ENCODE measurements at places on chromosomes 13 and 19.
A peak's percentile ranks its signal among the peaks of the same experiment; 100 is the strongest.

DNA sequence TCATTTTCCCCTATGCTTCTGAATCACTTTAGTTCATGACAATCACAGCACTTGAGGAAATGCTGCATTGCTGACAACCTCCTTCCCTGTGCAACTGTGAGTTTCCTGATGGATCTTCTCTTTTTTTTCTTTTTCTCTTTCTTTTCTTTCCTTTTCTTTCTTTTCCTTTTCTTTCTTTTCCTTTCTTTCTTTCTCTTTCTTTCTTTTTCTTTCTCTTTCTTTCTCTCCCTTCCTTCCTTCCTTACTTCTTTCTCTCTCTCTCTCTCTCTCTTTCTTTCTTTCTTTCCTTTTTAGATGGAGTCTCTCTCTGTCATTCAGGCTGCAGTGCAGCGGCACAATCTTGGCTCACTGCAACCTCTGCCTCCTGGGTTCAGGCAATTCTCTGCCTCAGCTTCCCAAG, 247.9 kb upstream of the HTR2A start:
- no peak for DNase-seq

GRCh38 chr13:42114912-42115311, 66.5 kb downstream of the DGKH start:
- DNase-seq = no peak

DNA sequence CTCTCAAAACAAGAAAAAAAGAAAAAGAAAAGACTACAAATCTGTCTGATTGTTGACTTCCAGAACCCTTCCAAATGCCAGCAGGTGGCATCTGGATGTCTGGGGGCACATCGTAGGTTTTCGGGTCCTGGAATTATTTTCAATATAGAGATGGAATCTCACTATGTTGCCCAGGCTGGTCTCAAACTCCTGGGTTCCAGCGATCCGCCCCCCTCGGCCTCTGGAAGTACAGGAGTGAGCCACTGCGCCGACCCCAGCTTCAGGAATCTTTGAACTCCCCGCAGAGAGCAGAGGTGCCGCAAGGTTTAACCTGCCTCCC, 567 bp upstream of the B3GNT3 start:
- no peak for DNase-seq

DNA sequence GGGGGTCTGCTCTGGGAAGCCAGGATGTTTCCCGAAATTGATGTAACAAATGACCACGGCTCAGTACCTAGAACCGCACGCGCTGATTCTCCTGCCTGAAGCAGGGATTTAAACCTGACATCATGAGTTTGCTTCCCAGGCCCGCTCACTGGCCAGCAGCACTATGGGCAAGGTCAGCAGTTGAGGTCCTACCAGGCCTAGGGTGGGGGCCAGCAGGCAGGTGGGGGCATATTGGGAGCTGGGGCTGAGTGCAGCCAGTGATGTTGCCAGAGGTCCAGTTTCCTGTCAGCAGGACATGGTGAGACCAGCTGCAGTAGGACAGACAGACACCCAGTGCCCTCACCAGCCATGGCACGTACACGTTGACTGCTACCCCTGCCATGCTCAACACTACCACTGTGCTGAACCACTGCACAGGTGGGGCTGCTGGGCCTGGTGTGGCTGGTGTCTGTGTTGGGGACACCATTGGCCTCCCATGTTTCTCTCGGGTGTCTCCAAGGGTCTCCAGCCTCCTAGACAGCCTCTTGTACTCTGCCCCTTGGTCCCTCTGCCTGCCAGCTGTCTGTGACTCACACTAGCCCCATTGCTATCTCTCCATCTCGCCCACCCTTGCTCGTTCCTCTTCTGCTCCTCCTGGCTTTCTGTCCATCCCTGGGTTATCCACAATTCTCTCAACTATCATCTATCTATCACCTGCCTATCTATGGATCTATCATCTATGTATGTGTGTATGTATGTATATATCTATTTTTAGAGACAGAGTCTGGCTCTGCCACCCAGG, 1.1 kb upstream of the C19orf85 start:
- DNase-seq = no peak

- DNase-seq = no peak
Observed at GRCh38 chr19:13610039-13610691, 103.9 kb upstream of the CACNA1A start.

GRCh38 chr19:1855040-1855827, 7.0 kb upstream of the REXO1 start:
- peak; percentile 98 for DNase-seq

DNA sequence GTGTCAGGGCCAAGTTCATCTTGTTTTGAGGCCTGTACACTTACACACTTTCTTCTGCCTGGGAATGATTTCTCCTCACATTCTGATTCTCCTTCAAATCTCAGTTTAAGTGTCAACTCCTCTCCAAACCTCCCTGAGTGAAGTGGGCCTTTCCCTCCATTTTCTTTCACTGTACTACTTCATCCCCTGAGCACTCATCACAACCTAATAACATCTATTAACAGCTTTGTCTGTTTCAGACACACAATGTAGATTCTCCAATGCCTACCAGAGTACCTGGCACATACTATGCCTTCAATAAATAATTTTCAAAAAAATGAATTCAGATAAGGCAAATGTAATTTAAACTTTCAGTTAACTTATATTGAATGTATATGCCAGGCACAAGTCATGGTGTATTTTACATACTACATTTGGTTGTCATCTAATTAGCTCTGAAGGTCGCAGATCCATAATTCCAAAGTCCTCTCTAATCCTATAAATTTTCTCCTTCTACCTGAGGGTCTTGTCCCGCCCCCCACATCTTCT, 357 bp upstream of the COG6 start:
- DNase-seq = no peak

- no peak for DNase-seq
Observed at GRCh38 chr19:28961772-28962500, 251.0 kb downstream of the UQCRFS1 start.

GRCh38 chr13:64130171-64130570, 2714.5 kb upstream of the PCDH20 start:
- DNase-seq = no peak

- no peak for DNase-seq
Observed at GRCh38 chr19:11942843-11943108, 17.9 kb downstream of the ZNF700 start.

DNA sequence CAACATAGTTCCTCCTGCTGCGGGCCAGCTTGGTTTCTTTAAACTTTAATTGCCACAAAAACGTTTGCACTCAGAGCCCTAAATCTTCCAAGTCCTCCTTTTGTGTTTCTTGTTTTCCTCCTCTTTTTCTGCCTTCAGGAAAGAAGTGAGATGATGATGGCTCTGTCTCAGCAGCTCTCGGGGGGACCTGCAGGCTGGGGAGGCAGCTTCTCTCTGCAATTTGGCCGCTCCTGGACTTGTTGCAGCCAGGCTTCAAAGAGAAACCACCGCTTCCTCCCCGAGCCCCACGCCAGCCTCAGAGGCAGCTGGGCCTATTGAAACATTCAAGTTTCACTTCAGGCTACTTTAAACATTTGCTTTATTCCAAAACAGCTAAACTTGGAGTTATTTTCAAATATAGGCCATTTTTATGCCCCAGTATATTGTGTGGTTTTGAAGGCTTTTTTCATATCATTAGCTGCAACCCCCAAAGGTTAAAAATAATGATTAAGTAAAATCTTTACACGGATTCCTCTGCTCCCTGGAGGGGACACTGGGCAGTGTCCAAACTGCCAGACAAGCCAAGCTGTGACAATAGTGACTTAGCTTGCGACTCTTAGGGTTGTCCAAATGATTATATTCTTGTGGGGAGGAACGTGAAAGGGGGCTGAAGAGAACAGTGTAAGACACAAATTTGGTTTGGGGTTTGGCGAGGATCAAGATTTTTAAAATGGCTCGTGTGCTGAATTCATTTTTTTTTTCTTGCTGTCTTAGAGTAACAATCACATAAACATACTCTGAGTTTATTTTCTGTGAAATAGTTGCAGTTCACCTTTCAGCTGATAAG, 330.8 kb downstream of the DLEU7 start:
- peak; percentile 84 for DNase-seq

GRCh38 chr19:36686365-36687213, 823 bp upstream of the ZNF567 start:
- DNase-seq = peak; percentile 3

DNA sequence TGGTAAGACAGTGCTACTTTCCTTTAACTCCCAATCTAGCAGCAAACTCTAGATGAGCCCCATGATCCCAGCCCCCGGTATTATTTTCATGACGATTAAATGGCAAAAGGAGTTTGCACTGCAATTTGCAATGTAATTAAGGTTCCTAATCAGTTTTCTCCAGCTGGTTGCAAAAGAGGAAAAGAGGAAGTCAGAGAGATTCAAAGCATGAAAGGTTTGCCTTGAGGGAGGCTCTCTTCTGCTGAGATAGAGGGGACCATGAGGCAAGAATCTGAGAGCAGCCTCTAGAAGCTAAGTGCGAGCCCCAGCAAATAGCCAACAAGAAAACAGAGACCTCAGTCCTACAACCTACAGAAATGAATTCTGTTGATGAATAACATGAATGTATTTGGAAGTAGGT, 527.1 kb downstream of the UQCRFS1 start:
- DNase-seq = no peak

GRCh38 chr19:39996218-39996810, 546 bp upstream of the ZNF546 start:
- DNase-seq = peak; percentile 51

- peak; percentile 85 for DNase-seq
Observed at GRCh38 chr19:35135389-35135909, 590 bp upstream of the LGI4 start.

DNA sequence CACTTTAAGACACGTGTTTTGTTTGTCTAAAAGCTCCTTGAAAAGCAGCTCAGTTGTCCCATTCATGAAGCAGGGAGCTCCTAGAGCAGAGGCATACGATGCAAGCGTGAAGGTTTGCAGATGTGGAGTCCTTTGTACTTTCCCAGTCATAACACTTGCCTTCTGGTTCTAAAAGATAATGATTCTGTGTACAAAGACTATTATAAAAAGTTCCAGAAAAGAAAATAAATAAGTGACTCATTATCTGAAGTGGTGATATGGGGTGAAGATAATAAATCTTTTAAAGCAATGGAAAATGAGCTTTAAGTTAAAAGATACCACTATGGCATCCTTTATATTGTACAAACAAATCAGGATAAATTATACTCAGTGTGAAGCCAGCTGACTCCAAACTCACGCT, 569.9 kb downstream of the MYO16 start:
- DNase-seq = no peak

GRCh38 chr19:11535792-11536595, 2.7 kb upstream of the CNN1 start:
- DNase-seq = peak; percentile 95

- DNase-seq = no peak
Observed at GRCh38 chr19:30084390-30084819, 142.4 kb downstream of the URI1 start.

GRCh38 chr19:11422163-11423065, 3.3 kb upstream of the RGL3 start:
- DNase-seq = peak; percentile 76

- no peak for DNase-seq
Observed at GRCh38 chr13:40063703-40064102, 408.2 kb downstream of the COG6 start.

GRCh38 chr13:56736966-56737365, 403.8 kb upstream of the PRR20A start:
- DNase-seq = no peak

- no peak for DNase-seq
Observed at GRCh38 chr13:79528356-79528755, 47.4 kb downstream of the NDFIP2 start.

DNA sequence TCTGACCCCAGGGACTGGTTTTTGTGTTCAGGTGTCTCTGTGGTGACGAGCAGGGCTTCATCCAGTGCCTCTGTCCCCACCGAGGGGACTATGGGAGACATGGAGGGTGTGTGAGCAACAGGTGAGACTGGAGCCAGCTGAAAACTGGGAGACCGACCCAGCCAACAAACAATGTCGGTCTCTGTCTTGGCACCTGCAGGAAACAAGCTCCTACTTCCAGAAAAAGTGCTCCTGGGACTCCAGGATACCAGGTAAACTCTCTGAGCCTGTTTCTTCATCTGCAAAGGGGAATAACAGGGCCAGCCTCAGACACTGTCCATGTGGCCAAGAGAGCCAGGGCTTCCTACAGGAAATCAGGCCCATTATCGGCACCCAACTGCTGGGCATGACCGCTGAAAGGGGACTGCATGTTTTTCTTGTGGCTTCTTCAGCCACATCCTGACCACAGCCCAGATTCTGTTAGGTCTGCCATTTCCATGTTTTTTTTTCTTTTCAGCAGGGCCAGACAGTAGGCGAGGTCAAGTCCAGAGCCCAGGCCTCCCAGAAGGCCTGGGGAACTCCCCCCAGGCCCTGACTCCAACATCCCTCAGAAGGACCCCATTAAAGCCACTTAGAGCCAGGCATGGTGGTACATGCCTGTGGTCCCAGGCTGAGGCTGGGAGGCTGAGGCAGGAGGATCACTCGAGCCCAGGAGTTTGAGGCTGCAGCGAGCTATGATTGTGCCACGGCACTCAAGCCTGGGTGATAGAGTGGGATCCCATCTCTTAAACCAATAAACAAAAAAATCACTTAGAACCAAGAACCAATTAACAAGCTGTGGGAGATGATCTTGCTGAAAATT, 836 bp upstream of the BST2 start:
- peak; percentile 36 for DNase-seq

DNA sequence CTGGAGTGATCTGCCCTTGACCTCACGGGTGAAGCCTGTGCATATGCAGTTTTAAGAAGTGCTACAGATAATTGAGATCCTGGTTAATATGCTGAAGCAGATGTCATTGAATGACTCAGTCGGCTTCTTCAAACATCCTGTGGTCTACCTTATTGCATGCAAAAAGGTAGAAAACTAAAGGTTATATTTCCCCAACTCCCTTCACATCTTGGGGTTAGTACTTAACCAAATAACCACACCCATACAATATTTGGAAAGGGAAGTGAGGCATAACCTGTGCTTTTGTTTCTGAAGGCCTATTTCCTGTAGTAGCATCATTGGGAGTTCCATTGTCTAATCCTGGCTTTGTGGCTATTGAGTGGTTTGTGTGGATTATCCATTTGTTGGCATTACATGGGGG, 58.3 kb downstream of the RAP2A start:
- DNase-seq = no peak

DNA sequence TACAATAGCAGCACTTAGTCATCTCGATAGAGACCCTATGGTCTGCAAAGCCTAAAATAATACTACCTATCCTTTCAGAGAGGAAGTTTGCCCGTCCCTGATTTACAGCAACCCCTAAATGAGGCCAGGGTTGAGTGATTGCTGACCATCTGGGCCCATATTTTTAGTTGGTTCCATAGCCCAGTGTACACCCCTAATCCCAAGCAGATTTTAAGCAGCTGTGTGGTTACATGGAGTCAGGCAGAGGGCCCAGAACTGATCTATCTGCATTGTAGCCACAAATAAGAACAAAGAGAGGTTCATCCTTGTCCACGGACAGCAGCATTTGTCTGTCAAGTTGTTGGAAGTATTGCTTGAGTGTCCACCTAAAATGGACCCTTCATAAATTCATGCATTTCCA, 148.2 kb downstream of the DCT start:
- no peak for DNase-seq

DNA sequence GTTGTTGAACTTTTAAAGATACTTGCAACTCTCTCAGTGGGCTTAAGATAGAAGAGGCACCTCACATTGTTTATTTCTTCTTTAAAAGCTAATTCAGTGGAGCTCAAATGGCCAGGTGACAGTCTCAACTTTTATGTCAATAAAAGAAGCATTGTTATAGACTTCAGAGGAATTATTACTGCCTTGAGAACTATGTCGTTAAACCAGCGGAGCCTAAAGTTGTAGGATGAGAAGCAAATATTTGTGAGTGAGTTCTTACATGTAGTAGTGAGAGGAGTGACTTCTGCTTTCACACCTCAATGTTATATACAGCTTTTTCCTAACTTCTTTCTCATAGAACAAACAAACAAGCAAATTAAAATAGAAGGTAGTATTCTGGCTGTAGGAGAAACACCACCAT, 31.2 kb upstream of the DGKH start:
- DNase-seq = no peak
